Stimulated activated CD4-positive, alpha-beta T cell treated with anti-CD3 and anti-CD28 coated beads, TNF-alpha, amount 100 ng/mL, for 1 hour (primary cell): ENCODE measurements at places on chromosomes 2 and 18.

DNA sequence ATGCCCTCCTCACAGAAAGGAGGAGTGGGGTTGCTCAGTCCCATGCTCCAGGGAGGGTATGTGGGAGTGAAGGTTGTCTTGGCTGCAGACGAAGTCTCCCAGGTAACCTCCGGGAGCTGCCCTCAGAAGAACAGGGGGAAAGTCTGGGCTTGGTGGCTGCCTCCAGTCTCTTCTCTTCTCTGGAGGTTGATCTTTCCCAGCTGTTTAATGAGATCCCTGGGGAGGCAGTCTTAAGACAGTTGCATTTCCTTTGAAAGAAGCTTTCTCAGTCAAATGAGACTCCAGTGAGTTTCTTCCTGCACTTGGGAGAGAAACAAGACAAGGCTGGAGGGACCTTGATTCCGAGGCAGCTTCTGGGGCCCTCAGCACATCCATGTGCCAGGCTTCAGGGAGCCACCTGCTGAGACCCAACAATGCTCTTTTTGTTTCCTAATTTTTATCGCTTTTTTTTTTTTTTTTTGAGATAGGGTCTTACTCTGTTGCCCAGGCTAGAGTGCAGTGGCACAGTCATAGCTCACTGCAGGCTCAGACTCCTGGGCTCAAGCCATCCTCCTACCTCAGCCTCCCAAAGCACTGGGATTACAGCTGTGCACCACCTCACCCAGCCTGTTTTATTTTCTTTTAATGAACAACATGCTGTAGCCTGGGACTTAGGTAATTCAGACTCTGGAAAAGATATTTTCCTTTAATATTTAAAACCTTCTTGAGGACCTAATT lies 71.7 kb upstream of the TPO start:
- no peak for DNase-seq

DNA sequence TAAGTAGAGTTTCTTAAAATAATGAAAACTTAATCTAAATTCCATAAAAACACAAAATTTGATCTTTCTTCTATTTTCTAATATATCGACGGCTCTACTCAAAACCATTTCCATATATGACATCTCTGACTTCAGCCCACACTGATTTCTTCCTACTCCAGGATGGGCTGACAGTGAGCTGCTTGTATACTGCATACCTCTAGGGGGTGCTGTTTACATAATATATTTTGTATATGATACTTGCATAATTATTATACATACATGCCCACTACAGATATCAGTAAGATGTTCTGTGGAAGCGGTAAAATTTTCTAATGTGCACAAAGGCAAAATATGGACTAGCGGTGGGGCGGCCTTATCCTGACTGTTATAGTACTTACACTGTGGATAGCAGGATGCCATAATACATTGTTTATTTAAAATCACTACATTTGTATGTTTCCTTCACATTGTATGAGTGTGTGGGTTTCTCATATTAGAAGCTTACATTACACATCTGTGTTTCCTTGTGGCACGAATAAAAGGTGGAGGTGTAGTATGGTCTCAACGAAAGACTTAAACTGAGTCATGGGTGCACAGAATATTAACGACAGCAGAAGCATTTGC lies 66.1 kb upstream of the NXPH2 start:
- DNase-seq: no peak

DNA sequence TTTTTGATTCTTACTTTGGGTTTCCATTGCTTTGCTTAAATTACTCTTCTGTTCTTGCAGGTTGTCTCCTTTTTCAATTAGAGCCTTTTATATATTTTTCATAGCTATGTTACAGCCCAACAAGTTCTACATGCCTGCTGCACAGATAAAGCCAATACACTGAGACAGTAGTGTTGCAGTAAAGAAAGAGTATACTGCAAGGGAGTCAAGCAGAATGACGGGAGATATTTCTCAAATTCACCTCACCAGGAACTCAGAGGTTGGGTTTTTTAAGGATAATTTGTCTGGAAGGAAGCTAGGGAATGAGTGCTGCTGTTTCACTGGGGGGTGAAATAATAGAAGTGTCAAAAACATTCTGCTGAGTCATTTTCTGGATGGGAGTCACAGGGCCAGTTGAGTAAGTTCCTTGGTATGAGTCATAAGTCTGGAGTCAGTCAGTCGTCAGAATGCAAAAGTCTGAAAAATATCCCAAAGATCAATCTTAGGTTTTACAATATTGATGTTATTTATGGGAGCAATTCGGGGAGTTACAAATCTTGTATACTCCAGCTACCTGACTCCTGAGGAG lies 193.0 kb upstream of the RGPD4 start:
- DNase-seq: no peak

DNA sequence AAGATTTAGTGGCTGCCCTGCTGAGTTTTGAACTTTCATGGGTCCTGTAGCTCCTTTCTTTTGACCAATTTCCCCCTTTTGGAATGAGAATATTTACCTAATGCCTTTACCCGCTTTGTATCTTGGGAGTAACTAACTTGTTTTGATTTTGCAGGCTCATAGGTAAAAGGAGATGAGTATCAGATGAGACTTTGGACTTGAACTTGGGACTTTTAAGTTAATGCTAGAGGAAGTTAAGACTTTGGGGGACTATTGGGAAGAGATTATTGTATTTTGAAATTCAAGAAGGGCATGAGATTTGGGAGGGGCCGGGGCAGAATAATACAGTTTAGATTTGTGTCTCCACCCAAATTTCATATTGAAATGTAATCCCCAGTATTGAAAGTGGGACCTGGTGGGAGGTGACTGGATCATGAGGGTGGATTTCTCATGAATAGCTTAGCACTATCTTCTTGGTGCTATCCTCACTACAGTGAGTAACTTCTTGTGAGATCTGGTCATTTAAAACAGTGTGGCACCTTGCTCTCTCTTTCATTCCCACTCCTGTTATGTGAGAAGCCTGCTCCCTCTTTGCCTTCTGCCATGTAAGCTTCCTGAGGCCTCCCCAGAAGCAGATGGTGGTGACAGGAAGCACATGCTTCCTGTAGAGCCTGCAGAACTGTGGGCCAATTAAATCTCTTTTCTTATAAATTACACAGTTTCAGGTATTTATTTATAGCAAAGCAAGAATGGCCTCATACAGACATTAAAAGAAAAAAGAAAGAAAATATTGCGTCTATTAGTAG lies 6.1 kb downstream of the ADI1 start:
- DNase-seq: no peak

GRCh38 chr18:23730857-23731256 lies 41.6 kb downstream of the LAMA3 start:
- no peak for DNase-seq

- DNase-seq: no peak
Observed at GRCh38 chr2:133418671-133419070, 149.6 kb downstream of the NCKAP5 start.

- DNase-seq: no peak
Observed at GRCh38 chr2:234457421-234457820, 39.5 kb downstream of the ARL4C start.

DNA sequence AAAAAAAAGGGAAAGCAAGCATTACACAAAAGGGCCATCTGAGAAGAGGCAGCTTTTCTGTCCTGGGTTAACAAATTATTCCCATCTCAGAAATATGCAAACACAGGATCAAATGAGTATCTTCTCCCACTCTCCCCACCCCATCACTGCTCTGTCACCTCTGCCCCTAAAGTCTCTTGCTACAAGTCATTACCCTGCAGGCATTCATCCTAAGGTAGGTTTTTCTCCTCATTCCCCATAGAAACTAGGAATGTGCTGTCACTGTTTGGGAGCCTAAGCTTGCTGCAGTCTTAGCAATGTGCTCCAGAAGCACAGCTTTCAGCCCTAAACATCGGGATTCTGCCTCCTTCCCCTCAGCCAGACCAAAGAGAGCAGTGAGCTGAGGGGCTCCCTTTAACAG lies 3.6 kb downstream of the LRRTM1 start:
- DNase-seq: no peak

- no peak for DNase-seq
Observed at GRCh38 chr2:19676770-19677169, 225.0 kb downstream of the TTC32 start.

GRCh38 chr2:189581354-189582139 lies 961 bp upstream of the SLC40A1 start:
- DNase-seq: no peak

DNA sequence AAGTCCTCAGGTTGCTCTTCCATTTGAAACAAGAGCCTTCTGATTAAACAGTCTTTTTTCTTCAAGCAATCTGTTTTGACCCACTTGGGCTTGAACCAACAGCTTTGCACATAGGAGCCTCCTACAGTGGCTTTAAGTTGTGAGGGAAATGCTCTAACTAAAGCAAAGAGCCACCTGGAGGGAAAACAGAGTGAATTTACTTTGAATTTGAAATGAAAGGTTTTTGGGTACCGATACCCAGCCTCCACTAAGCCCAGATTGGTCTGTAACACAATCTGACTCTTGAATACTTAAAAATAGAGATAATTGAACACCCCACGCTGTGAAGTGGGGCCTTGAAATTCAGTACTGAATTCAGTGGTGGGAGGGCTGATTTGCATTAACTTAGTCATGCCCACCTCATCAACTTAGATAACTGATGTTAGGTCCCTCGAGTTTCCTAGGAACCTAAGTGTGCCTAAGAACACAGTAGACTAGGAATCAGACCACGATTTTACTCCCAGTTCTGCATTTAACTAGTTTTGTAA lies 56.3 kb upstream of the ACVR1C start:
- no peak for DNase-seq

GRCh38 chr2:188292348-188293239 lies 920 bp downstream of the GULP1 start:
- DNase-seq: no peak

- no peak for DNase-seq
Observed at GRCh38 chr2:51032751-51033330, 909 bp upstream of the NRXN1 start.
